Lower lobe of right lung (tissue), 2 donors: ENCODE measurements at places on chromosomes 6 and 20.

DNA sequence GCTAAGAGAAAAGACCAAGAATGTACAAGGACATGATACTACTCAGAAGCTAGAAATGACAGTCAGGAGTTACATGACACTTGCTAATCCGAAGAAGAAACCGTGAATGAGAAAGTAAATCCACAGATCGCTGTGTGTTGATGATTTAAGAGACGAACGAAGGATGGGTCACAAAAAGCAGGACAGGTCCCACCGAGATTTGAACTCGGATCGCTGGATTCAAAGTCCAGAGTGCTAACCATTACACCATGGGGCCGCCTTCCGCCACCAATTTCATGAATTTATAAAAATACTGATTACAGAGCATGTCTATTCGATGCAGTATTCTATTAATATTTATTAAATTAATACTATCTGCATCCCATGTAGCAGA is 54.0 kb upstream of the BTN3A2 start:
- DNase-seq, result no peak

GRCh38 chr6:4362326-4362725 is 227.0 kb upstream of the ECI2 start:
- no peak for DNase-seq

DNA sequence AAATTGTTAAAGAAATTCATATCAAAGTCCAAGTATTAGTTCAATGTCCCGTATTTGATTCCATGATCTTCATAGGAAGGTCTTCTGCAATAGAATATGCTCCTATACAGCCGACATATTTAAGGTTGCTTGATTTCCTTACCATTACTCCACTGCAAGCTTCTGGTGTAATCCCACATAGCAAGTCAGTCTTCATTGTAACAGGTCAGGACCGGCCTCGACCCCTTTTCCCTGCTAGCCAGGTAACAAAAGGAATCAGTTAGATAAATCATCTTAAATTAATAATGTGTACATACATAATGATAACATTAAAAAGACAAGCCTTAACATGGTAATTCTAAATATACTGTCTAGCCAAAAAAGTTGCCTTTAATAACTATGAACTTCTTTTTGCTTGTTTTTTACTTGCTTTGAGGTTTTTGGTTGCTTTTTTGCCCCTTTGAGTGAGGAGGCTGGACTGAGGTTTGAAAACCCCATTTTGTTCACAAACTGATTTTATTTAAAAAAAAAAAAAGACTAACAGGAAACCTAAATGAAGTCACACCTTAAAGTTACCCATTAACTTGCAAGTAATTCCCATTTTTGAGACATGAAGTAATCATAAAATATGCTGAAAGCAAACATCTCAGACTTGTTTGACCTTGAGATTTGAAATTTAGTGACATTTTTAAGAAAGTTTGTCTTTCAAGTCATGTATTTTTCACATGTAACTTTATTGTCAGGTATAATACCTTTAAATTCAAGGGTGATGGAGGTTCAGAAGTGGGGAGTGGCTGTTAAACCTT is 19.2 kb upstream of the SNX14 start:
- no peak for DNase-seq

DNA sequence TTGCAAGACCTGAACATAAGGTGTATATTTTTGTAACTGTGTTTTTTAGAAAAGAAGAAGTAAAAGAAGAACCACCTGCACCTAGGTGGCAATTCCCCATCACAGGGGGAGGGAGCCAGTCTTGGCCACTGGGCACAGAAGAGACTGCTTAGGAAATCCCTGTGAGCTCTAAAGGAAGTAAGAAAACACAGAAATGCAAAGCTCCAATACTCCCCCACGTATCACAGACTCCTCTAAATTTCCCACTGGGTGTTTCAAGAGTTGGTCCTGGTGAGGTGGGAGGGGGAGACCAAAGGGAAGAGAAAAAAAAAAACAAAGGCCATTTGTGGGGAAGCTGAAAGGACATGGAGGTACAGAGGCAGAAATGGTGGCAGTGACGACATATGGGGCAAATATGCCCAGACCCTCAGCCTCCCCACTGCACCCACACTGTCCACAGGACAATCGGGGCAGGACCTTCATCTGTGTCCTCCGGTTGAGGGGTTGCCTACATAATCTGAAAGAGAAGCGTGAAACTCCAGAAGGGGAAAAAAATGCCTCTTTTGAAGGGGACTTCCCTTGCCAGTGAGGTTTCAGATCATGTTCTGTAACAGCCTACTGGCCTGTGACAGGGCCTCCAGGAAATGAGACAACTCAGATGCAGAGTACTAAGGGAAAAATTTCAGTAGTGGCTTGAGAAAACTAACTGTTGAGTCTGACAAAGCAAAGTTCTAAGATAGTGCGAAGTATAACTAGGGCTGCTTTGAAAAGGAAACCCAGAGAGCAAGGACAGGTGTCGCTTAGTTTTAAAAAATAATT is 226.2 kb upstream of the MARCKS start:
- no peak for DNase-seq

DNA sequence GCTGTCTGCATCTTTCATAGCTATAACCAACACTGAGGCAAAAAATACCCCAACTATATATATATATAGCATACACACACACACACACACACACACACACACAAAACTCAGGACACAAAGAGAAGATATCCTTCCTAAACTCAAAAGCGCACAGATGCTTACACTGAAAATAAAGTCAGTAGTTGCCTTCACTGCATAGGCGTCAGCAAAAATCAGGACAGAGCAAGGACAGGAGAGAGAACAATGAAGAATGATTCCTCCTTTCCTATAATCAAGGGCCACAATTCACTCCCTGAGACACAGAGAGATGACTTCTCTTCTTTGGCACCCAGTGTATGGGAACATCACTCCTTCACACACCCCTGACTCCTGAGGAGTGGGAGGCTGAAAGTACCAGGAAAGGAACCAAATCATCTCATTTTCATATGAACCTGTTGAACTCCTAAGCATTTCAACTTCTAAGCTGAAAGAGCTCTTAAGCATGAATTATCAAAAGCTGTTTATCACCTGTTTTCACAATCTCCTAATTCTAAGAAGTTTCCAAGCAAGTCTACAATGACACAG is 141.4 kb downstream of the HIVEP2 start:
- no peak for DNase-seq

DNA sequence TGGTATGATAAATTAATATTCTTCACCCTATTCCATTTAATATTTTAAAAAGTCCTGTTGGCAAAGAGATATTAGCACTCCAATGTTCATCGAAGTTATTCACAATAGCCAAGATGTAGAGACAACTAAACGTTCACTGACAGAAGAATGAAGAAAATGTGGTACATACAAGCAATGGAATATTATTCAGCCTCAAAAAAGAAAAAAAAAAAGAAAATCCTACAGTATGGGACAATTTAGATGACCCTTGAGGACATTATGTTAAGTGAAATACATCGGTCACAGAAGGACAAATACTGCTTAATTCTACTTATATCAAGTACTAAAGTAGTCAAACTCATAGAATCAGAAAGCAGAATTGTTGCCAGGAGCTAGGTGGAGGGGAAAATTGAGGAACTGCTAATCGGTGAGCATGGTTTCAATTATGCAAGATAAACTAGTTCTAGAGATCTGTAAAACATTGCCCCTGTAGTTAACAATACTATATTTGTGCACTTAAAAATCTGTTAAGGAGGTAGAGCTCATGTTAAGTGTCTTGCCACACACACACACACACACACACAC is 4.7 kb downstream of the GCLC start:
- DNase-seq, result no peak

GRCh38 chr6:84002226-84002625 is 31.3 kb upstream of the MRAP2 start:
- DNase-seq, result no peak
